ENCODE measurements at places on chromosomes 11 and 22.

- DNase-seq: no peak
Observed at GRCh38 chr22:43319661-43320486, 23.3 kb downstream of the SCUBE1 start.

DNA sequence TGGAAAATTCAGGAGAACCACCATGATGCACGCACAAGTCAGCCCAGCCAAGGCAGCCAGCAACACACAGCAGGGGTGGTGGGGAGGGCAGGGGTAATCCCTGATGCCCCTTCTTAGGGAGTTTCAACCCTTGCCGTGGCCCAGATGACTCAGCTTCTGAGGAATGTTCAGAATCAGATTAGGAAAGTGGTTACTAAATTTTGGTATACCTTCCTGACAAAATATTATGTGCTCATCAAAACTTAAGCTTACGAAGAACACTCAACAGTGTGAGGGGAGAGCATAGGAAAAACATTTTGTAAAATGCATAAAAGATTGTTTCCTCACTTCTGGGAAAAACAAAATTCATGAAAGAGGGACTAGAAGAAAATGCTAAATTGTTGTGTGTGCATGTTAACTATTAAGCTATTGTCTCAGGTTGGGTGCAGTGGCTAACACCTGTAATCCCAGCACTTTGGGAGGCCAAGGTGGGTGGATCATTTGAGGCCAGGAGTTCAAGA, 32.1 kb downstream of the SERPIND1 start:
- DNase-seq: no peak

DNA sequence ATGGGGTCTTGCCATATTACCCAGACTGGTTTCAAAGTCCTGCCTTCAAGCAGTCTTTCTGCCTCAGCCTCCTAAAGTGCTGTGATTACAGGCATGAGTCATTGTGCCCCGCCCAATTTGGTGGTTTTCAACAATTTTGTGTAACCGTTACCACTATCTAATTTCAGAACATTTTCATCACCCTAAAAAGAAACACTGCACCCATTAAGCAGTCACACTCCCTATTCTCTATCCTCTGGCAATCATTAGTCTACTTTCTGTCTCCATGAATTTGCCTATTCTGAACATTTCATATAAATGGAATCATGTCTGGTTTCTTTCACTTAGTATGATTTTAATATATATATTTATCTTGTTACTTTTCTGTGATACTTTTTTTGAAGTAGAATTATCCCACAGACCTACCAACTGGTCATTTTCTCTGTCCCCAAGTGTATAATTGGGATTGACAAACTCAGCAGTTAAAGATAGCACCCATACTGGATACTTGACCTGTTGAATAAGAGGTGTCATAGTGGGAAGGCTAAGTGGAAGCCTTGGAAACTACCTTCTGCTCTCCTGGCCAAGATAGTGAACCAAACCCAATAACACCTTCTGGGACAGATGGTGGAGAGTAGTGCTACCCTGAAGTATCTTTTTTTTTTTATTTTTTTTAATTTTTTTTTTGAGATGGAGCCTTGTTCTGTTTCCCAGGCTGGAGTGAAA, 64.8 kb downstream of the STIM1 start:
- DNase-seq: peak; percentile 76

DNA sequence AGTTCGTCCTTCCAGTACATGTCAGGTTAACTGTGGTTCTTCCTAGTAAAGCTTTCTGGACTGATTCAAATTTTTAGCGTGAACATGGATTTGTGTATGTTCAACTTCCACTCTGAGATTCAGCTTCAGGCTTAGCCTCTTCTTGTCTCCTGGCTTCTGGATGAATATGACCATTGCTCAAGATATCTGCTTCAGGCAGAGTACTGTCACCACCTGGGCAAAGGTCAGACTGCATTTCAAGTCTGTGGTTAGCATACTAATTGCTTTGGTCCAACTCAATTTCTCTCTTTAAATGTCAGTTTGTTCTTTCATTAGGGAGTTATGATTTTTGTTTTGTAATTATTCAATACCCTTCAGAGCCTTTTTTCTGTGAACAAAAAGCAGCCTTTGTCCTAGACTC, 440.0 kb downstream of the NELL1 start:
- no peak for DNase-seq

DNA sequence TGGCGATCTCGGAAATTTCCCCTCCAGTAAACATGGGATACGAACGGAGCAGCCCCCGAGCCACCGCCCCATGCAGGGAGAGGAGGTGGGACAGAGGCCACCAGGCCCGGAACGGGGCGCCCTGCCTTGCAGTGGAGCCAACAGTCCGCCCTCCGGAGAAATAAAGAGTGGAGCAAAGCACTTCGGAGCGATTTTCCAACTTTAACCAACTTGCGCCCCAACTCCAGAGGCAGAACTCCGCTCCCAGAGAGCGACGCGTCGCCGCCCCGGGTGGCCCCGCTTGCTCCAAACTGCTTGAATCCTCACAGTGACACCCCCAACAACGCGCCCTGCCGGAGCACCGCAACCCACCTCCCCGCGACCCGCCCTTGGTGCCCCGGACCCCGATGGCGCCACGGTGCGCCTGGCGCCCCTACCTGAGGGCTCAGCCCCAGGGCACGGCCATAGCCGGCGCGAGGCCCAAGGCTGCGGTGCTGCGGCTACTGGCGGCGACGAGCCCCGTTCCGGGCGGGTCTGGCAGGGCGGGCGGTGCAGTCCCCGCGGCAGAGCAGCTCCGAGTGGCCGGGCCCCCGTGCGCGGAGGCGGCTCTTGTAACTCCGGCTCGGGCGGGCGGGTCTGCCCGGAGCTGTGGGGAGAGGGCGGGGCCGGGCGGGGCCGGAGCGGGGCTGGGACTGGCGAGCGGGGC, at the start of gene AHNAK:
AHNAK (minus strand) TSS at position 563 of the 685 bp plus-strand sequence. CDS start 10,708 bp downstream, outside the sequence.
- no peak for DNase-seq

- DNase-seq: no peak
Observed at GRCh38 chr11:33055375-33055774, 16.0 kb downstream of the TCP11L1 start.

- DNase-seq: no peak
Observed at GRCh38 chr11:35664977-35665441, 2.4 kb downstream of the TRIM44 start.

GRCh38 chr11:61256710-61257482, 15.9 kb downstream of the PGA5 start:
- no peak for DNase-seq

- DNase-seq: no peak
Observed at GRCh38 chr11:113632981-113633380, 73.1 kb downstream of the TMPRSS5 start.

- DNase-seq: no peak
Observed at GRCh38 chr11:73359341-73359740, 16.9 kb upstream of the RELT start.

- DNase-seq: no peak
Observed at GRCh38 chr22:44305455-44305854, 7.3 kb downstream of the SHISAL1 start.

DNA sequence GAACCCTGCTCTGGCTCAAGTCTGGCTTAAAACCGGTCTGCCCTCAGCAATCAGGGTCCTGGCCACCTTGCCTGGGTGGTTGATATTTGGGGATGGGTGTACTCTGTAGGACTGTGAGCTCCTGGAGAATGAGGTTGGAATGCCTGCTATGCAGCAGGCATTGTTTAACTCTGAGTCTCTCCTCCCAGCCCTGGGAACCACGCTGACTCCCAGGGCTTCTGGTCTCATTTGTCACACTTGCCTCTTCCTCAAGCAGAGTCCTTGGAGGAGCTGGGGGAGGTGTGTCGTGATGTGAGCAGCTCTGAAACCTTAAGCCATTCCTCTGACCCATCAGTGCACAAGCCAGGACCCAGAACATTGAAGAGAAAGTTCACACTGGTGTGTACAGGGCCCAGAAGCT, 340.1 kb downstream of the MN1 start:
- DNase-seq: no peak

DNA sequence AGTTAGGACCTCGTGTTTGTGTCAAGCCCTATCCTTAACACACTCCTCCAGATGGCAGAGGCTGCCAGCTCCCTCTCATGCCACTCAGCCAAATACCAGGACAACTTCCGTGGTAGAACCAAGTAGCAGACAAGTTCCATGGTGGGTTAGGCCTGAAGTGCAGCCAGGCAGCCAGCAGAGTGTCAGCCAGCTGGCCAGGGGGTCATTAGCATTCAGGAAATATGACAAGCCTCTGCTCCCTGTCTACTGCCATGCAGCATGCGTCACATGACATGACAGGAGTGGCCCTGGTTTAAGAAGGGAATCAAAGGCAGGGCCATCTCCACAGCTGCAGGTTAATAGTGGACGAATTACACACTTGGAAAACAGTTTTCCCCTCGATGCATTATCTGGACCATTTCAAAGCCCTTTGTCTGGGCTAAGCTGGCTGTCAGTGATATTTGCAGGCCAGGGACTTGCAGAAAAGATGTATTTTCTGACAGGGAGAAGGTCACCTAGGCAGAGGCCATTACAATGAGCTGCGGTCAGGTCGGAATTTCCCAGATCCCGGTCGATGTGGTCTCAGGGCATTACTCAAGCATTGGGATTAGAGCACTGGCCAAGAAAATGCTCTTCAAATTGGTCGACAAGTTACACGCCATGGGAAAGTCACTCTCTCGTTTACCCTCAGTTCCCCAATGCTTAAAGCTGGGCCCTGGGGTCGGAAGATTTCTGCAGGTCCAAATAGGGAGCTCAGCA, 461.7 kb upstream of the CADM1 start:
- DNase-seq: no peak

DNA sequence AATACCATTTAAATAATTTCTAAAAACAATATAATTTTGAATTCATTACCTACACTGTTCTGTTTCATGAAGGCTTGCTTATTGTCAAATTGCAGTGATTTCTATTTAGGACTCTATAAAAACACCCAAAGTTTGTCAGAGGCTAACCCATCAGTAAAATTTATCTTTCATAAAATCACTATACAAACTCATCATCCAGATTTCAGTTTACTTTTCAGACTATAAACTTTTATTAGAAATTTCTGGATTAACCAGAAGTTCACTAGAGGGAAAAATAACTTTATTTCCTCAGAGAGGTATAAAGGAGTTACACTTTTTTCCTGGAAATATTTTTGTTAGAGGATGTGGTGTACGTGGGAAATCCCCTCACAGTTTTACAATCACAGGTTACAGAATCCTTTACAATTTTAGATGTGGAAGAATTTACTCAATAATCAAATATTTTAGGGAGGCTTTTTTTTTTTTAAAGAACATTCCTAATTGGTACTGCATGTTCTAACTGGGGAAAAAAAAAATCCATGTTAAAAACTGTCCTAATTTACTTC, 176.7 kb downstream of the SWAP70 start:
- DNase-seq: no peak

GRCh38 chr11:88384669-88385005, 47.1 kb upstream of the CTSC start:
- DNase-seq: no peak

DNA sequence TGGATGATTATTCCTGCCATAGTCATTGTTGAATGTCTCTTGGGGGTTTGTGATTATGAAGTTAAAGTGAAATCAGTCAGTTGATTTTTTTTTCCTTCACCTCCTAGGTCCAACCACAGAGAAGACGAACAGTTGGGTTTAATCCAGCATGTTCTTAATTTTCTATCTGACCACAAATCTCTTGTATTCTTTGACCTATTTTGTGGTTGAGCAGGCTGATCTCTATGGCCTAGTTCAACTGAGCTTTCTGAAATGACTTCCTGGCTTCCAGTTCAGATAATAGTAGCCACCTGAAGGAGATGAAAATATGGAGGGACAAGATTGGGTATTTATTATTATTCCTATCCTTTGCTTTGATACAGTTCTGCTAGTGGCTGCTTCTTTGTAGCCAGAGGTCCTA, 5.2 kb upstream of the OR56A5 start:
- DNase-seq: no peak

DNA sequence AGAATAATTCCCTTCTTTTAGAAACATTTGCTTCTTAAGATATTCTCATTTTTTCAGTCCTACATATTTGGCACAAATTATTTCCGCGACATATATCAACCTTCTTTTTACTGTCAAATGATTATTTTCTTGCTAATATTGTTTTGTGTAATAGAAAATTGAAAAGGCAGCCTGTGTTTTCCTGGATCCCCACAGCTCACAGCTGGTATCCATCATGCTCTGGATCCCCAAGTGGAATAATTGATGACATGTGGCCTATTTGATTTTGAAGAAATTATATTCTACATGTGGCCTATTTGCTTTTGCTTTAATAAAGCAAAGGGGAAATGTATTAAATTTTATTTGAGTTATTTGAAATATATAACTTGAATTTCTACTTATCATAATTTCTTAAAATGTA, 199.4 kb upstream of the LUZP2 start:
- DNase-seq: no peak

DNA sequence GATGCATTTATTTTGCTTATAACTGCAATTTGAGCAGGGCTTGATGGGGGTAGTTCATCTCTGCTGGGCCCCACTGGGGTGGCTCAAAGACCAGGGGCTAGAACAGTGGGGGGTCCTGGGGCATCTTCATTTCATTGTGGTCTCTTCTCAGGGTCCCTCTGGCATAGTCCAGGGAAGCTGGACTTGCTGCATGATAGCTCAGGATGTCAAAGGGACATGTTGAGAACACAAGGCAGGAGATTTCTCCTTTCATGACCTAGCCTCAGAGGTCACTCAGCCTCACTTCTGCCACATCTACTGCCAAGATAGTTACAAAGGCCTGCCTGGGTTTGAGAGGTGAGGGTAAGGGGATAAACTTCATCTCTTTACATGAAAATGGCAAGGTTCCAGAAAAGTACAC, 89.5 kb downstream of the CWC15 start:
- no peak for DNase-seq

- DNase-seq: no peak
Observed at GRCh38 chr22:46867106-46867505, 104.7 kb downstream of the TBC1D22A start.

DNA sequence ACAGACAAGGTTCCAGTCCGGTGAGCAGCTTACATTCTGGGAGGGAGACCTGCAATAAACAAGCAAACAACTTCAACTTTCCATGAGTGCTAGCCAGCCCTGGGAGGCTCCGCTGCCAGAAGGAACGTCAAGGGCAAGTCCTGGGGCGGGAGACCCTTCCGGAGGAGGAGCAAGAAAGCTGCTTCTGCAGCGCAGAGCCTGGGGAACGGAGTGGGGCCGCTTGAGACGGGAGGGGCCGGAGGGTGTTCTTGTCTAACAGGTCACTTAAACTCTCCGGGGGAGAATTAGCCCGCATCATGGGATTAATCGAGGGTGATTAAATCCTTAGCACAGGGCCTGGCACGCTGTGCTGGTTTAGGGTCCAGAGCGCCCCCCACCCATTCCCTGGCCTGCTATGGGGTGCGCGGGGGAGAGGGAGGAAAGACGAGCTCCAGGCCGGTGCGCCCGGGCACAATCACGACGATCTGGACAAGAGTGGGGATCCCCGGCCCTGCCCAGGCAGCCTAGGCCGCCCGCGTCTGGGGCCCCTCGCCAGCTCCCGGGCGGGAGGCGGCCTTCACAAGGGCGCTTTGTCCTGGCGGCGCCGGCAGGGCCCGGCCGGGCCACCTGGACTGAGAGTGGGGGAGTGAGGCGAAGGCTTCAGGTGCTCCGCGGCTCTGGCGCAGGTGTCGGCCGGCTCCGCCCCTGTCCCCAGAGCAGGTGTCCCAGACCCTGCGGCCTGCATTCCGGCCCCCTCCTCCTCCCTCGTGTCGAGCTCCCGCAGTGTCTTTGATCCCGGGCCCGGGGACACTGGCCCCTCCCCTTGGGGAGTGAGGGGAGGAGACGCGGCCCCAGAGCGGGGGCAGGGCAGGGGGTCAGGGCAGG, 663 bp upstream of the LARGE2 start:
- no peak for DNase-seq

All from stimulated activated CD4-positive, alpha-beta T cell treated with anti-CD3 and anti-CD28 coated beads, Interleukin-12 subunit alpha, Interleukin-12 subunit beta, amount 100 ng/mL, for 48 hours (primary cell).